ENCODE measurements at places on chromosomes 3 and 15.
A peak's percentile ranks its signal among the peaks of the same experiment; 100 is the strongest.

DNA sequence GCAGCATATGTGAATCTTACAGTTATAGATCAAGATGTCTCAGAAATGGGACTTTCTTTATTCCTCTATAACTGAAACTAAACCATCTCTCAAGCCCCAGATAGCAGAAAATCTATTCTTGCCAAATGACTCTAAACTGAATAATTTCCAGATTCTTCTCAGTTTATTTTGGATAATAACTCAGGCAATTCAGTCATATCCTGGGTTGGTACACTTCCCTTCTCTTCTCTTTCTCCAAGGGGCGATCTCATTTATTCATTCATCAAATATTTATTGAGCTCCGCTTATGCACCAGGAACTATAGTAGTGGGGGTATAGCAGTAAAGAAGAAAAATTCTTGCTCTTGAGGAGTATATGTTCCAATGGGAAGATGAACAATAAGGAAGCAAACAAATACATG lies 13.5 kb upstream of the PCOLCE2 start:
- DNase-seq = no peak

DNA sequence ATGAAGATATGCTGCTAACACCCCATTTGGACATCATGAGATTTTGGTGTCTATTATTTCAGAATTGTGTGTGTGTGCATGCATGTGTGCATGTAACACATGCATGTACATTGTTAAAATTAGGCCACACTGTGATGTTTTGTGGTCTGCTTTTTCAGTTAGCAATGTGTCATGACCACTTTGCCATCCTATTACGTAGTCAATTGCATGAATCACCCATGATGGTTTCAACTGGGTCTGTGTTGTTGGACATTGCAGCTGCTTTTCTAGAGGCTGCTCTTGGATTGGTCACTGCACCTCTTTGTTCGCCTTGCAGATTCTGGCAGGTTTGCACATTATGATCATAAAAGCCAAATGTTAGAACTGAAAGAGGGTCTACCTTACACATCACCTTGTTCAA lies 101.0 kb upstream of the THBS1 start:
- no peak for DNase-seq

DNA sequence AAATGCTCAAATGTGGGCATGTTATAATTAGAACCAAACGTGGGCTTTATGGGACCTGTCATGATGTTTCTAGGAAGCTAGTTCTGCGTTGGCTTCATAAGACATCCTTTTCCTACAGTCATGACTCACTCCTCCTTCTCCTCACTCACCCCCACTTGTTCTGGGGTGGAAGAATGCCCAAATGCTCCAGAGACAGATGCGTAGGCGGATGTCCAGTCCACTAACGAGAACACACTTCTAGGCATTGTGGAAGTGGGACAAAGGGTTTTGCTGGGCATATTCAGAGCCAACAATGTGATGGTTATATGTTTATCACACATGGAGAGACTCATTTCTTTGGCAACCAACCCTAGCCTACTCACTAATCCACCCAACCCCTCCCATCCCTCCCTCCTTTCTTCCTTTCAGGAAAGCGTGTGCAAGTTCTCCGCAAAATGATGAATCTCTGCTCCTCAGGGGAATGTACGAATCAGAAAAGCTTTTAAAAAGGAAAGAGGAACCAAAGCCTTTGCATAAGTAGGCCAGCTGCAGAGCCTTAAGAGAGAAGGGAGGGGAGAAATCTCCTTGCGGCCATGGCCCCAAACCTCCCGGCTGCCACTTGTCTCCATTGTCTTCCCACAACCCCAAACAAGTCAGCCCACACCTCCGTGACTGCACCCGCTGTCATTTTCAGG lies 123.0 kb upstream of the SPRED1 start:
- DNase-seq = no peak

DNA sequence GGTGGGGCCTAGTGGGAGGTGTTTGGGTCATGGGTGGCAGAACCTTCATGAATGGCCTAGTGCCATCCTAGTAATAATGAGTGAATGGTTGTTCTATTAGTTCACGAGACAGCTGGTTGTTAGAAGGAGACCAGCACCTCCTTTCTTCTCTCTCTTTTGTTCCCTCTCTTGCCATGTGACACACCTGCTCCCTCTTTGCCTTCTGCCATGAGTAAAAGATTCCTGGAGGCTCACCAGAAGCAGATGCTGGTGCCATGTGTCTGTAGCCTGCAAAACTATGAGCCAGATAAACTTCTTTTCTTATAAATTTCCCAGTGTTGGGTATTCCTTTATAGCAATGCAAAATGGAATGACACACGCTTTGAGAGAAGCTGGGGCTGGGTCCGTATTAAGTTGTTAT lies 89.0 kb upstream of the SLC4A7 start:
- no peak for DNase-seq

DNA sequence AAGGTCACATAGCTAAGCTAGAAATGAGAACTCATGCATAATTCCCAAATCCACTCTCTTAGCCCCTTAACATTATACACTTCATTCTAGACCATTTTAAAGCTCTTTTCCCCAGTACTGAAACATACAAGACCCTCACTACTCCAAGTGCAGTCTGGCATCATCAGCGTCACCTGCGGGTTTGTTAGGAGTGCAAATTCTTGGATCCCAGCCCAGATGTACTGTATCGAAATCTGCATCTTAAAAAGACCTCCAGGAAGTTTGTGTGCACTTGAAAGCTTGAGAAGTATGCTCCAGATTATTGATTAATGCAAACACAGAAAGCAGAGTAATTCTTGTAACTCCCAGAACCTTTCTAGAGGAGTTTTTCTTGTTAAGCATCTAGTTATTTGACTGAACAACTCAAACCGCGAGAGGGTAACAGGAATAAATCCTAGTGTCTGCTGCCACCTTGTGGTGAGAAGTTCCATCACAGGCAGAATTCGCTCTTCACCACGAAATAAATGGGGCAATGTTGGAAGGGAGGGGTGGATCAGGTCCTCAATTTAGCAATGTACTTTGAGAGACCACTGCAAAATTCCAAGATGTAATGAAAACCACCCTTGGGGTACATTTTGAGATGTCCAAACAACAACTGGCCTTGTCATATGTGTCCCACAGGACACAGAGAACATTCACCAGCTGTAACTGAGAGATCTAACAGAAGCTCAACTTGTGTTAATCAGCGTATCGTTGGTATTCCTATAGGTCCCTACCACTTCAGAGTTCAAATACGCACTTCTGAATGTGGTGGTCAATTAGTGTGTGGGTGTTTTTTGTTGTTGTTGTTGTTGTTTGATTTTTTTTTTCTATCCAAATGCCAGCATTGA lies 583 bp upstream of the C3orf49 start:
- DNase-seq = peak; percentile 66

DNA sequence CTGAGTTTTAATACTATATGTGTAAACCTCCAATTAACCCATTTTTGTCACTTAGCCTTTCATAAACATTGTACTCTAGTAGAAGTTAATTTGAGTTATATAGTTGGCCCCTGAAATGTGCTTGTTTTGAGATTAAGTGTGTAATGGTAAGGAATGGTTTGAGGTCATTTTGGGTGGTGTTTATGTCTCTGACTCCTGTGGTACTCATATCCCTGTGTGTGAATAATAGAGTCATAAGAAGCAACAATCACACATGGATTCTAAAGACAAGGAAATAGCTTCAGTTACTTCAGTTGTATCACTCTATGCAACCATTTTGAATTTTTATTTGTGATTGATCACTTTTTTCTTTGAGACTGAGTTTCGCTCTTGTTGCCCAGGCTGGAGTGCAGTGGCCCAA lies 408.5 kb downstream of the MFSD1 start:
- DNase-seq = no peak

- no peak for DNase-seq
These were observed 5.6 kb upstream of the NCEH1 start for GRCh38 chr3:172716476-172716875.

DNA sequence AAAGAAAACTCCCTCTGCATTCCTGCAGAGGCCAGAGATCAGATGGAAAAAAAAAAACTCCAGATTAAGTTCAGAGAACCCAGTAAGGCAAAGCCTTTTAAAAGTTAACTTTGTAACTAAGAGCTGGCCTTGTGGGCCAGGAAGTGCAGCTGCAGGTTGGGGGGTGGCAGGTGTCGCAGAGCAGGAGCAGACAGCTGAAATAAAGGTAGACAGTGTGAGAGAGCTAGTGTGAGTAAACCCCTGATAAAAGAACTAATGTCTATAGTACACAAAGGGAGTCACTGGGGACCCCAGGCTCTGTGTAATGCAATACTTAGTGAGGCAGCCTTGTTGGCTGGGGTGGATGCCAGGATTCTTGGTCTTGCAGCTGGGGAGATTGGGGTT lies 42.1 kb downstream of the PPCDC start:
- no peak for DNase-seq

DNA sequence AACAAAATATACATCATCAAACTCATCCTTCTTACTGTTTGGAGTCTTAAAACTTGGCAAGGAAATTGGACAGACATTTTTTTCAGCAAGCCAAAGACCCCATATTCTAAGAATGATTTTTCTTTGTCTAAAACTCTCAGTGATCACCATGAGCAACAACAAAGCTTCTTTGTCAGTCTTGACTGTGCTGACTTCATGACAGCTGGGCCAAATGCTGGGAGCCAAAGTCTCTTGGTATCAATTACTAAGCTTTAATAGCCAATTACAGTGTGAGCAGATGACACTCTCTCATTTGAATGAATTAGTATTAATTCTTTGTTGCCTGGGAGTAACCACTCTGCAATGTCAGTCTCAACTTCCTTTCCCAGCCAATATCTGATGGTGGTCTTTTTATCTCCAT lies 48.1 kb upstream of the GK5 start:
- DNase-seq = no peak

GRCh38 chr15:65392368-65392767 lies 14.6 kb upstream of the IGDCC3 start:
- no peak for DNase-seq

Measured in iPS-NIHi11 (cell line).